GM18507 (cell line): ENCODE measurements at places on chromosomes 1 and 21.

DNA sequence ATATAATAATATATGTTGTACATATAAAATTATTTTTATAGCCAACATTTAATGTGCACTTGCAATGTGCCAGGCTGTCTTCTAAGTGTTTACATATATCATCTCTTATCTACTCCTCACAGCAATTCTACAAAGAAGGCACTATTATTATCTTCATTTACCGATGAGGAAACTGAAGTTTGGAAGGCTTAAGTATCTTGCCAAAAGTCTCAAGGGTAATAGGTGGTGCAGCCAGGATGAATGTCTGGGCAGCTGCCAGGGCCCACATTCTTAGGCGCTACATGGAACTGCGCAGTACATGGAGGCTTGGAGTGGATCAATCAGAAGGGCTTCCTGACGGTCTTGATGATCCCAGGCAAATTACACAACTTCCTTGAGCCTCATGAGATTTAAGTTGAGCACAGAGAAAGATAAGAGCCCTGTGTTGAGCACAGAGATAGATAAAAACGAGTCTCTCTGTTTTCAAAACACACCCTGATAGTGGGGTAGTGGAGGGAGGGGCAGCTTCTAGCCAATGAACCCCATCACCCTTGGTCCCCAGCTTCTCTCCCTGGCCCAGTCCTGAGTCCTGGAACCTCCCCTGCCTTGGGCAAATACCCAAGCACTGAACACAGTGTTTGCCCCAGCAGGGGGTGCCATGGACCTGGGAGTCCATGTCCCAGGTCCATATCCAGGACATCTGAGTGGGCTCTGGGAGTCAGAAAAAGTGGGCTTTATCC is 9.2 kb downstream of the POU3F1 start:
- DNase-seq, result no peak

GRCh38 chr1:220271706-220272046 is 577 bp downstream of the RAB3GAP2 start:
- DNase-seq, result no peak

- DNase-seq, result no peak
These were observed 65.0 kb upstream of the CSF1 start for GRCh38 chr1:109845658-109846057.

- DNase-seq, result no peak
These were observed 83.9 kb upstream of the EDEM3 start for GRCh38 chr1:184838504-184838951.

- DNase-seq, result no peak
These were observed 5.5 kb downstream of the SDCCAG8 start for GRCh38 chr1:243261390-243261789.

- DNase-seq, result no peak
These were observed 358.8 kb upstream of the B3GALT2 start for GRCh38 chr1:193545171-193545570.

DNA sequence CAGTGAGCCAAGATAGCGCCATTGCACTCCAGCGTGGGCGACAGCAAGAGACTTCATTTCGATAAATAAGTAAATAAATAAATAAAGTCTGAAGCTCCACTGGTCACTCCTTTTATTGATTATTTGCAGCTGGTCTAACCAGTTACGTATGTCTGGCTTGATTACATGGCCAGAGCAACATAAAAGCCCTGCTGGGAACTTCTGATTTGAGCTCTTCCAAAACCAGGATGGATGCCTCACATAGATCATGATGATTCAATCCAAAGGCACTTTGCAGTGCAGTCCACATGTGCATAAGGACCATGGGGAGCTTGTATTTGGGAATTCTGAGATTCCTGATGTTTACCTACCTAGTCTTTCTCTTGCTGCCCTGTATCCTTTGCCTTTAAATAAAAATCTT is 24.0 kb downstream of the NSUN4 start:
- no peak for DNase-seq

GRCh38 chr1:244221991-244222390 is 170.9 kb downstream of the ZBTB18 start:
- DNase-seq, result no peak

DNA sequence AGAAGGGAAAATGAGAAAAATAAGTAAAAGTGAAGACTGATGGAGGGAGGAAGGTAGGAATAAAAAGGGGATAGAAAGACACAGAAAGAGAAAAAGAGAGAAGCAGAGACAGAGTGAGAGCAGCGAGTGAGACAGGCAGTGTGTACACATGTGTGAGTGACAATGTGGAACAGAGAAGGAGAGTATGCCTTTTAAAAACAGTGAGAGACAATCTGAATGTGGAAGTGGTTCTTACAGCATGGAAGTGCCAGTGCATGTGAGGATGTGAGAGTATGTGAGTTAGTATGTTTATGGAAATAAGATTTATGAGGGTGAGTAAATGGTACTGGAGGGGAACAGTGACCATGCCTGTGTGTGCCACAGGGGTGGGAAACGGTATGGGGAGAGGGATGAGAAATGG is 1.2 kb downstream of the NEGR1 start:
- no peak for DNase-seq

DNA sequence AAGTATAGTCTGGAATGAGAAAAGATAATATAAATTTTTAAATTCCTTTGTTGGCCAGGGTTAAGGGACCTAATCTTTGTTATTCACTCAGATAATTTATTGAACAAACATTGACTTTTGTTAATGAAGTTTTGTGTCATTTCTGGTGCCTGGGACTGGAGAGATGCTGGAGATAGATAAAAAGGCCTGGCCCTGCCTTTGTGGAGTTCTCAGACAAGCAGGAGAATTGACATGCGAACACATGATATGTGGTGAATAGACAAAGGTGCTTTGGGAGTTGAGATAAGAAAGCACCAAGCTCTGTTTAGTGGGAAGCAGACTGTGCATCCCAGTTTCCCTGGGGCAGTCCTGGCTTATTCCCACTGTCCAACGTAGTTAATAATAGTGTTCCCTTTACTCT is 8.5 kb downstream of the C1orf21 start:
- DNase-seq, result no peak

DNA sequence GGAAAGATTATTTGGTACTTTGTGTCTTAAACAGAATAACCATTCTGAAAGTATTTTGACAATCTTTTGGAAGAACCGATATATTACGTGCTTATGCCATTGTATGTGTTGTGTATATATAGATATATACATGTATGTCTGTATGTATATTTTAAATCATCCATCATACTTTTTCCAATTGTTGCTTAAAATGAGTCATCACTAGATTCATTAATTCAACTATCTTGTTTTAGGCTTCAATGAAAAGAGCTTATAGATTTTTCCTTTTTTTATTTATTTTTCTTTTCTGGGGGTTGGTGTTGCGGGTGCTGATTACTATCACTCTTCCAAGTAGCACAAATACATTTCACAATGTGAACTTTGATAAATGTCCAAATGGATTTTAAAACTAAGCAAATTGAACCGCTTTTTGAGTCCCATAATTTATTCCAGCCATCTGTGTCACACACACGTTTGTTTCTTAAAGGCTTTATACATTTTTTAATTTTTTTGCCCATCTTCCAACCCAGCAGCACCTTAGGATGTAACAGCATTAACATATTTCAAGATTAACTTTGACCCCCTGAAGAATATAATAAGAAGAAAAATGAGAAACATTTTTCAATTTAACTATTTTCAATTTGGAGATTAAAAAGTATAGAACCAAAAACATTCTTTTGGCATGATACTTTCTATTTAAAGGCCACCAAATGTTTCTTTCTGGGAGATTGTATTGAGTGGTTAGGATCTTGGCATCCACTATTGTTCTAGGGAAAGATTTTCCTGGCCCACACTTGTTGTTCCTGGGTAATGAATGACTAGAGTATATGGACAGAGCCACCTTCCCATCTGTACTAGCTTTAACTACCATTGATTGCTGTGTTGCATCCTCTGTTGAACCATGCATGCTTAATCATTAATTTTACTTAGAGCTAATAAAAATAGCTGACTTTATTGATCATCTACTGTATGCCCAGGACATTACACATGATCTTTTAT is 9.3 kb upstream of the DPYD start:
- DNase-seq, result no peak

- DNase-seq, result no peak
These were observed 33.9 kb downstream of the LHX9 start for GRCh38 chr1:197951089-197951488.

DNA sequence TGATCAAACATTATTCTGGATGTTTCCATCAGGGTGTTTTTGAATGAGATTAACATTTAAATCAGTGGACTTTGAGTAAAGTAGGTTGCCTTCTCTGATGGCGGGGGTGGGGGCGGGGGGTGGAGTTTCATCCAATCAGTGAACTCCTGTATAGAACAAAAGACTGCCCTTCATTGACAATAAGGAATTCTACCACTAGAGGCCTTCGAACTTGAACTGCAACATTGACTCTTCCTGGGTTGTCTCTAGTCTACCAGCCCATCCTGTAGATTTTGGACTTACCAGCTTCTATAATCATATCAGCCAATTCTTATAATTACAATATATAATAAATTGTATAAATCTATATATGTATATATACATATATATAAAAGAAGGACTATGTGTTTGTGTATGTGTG is 520.4 kb upstream of the CXADR start:
- DNase-seq, result no peak

DNA sequence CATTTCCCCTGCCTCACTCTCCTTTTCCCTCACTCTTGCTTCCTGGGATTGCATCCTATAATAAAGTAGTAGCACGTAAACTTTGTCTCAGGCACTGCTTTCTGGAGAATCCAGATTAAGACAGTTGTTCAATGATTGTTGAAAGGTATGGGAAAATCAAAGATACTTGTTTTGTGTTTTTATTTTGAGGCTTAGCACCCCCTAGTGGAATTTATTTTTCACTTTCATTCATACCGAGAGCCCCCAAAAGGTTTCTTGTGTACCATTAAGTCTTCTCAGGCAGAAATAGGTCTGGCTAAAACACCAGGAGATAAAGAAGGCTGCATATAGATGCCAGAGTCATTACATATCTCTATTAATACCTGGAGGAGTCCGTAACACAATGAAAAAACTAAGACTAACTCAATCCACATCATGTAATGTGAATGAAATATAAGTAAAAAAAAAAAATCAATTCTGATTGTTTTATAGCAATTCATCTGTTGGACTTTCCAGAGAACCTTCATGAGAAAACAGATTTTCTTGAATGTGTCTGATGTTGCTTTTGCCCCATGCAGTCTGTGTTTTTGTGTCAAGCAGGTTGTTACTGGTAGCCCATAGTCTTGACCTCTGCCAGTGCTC is 103.5 kb downstream of the RPE65 start:
- no peak for DNase-seq

- DNase-seq, result no peak
These were observed 103.2 kb upstream of the VANGL1 start for GRCh38 chr1:115538579-115538978.

- DNase-seq, result no peak
These were observed 60.0 kb downstream of the NRDC start for GRCh38 chr1:51818487-51818886.

DNA sequence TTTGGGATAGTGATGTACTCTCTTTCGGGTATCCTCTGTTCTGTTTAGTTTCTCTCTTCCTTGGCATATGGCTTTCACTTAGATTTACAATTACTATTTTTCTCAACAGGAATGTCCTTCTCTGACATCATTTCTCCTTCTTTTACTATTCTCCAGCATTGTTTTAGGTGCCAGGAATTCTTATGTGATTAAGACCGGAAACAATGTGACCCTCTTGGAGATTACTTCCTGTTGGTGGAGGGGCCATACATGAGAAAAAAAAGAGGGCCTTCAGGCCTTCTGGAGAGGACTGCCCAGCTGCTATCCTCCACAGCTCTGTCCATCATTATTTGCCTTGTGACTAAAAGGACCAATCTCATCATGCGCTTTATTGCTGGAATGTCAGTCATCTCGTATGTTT is 50.4 kb upstream of the ADAMTS5 start:
- DNase-seq, result no peak

GRCh38 chr1:59738152-59738551 is 76.6 kb upstream of the HOOK1 start:
- DNase-seq, result no peak

DNA sequence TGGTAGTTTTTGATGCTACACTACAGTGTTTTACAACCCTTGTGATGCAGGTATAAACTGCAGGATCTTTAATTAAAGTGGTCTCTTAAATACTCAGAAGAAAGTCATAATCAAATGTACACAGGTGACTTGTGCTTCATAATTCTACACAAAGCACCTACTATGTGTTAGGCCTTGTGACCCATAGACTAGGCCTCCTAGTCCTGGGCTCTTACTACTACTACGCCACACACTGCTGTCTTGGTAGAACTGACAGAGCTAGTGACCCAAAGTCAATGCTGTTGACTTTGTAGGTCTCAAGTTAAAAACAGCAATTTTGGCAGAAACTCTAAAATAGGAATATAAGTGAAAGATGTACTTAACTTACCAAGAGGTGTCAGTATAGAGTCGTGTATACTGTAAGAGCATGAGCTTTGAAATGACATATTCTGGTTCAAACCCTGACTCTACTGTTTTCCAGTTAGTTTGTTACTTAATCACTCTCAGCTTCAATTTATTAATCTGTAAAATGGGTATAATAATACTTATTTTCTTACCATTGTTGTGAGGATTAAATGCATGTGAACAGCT is 48.6 kb upstream of the LMO4 start:
- peak; percentile 4 for DNase-seq

DNA sequence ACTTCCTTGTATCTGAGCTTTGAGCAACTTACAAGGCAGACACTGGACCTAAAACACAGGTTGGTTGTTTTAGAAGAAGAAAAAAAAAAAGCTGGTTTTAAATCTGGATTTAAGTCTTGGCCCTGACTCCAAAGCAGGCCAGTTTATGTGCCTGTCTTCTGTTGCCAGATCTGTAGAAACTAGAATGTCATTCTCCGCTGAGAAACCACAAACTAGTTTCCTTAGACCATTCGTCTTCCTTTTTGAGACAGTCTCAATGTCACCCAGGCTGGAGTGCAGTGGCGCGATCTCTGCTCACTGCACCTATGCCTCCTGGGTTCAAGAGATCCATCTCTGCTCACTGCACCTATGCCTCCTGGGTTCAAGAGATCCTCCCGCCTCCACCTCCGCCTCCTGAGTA is 33.9 kb downstream of the APP start:
- DNase-seq, result no peak

DNA sequence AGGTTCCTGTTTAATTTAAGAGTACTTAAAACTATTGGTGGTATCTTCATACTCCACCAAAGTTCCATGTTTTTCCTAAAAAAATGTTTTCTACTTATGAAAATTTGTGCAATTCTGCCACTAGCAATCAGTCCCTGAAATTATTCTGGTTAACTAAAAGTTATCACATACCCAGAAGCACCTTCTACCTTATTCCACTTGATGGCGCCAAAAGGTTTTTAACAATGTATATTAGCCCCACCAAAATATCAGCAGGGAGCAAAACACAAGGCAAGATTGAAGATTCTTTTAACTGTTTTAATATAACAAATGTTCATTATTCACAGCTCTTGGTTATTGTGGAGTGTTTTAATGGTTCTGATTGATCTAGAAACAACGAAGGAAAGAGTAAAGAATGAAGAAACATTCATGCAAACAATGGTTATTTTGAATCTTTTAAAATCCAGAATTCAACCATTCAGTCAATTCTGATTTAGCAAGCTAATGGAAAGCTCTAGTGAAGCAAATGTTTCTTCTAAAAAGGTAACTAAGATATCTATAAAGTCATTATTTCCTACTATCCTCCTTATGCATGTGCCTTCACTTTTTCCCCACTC is 67.2 kb downstream of the TTLL7 start:
- peak; percentile 2 for DNase-seq
